ENCODE measurements at places on chromosomes 7 and 10.

DNA sequence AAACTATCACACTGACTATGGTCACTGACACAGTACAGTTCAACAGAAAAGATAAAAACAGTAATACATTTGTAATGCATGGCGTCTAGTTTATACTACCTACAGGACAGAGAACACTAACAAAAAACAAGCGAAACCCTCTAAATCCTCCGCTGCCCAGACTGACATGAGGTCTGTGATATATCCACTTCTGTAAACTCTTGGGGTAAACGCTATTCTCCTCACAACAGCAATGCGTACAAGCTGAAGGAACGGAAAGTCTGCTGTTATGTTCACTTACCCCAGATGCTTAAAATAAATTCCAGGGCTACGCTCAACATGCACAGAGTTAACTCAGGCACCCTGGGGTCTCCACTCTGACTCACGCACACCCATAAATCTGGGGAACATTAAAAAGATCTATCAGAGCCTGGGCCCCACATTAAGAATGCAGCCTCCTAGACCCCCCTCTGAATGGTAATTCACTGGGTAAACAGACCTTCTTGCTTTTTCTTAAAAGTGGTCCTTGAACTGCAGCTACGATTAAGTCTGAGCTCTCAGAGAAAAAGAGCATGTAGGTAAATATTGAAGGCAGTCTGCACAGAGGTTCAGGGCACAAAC lies 105.6 kb downstream of the CTBP2 start:
- no peak for DNase-seq

GRCh38 chr10:102159051-102159597 lies 6.9 kb downstream of the NOLC1 start:
- no peak for DNase-seq

- DNase-seq: no peak
Observed at GRCh38 chr10:75417522-75417927, 13.9 kb upstream of the LRMDA start.

DNA sequence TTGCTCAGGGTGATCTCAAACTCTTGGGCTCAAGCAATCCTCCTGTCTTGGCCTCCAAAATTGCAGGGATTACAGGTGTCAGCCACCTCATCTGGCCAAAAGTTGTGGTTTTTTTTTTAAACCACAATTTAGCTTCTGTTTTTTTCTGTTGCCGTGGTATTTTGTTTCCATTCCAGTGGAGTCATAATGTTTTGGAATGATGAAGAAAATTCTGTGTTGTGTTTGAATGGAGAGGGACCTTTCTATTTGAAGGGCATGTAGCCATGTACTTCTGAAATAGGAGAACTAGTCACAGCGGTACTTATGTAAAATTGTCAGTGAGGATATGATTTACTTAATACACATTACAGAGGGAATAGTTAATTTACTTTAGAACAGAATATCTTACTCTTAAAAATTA lies 201.3 kb downstream of the ARL4A start:
- peak; percentile 10 for DNase-seq

- DNase-seq: no peak
Observed at GRCh38 chr10:20486791-20487190, 410.3 kb downstream of the NEBL start.

- peak; percentile 69 for DNase-seq
Observed at GRCh38 chr10:110209454-110209925, 2.1 kb downstream of the MXI1 start.

DNA sequence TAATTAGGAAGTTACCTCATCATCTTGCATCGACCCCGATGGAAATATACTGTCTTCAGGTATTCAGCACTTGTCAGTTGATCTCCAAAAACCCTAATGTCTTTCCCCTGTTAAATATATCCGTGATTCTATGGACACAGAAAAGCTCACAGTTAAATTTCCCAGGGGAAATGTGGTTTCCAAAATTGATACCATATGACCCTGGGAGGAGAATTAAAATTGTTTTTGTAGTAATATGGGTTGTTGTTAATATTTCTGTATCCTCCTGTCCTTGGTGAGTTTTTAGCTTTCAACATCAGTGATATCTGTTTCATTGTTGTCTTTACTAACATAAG lies 132.1 kb downstream of the CELF2 start:
- no peak for DNase-seq

- no peak for DNase-seq
Observed at GRCh38 chr7:47423196-47423595, 158.7 kb downstream of the TNS3 start.

- peak; percentile 7 for DNase-seq
Observed at GRCh38 chr7:31633894-31634494, 53.0 kb upstream of the PPP1R17 start.

GRCh38 chr10:101079874-101080273 lies 18.1 kb downstream of the KAZALD1 start:
- no peak for DNase-seq
